NCI-H748 treated with DMSO at 0.1 percent for 48 hours (cell line): ENCODE measurements at places on chromosomes 4 and X.

- DNase-seq = no peak
These were observed 214.7 kb downstream of the CBR4 start for GRCh38 chr4:168795346-168795745.

- DNase-seq = peak; percentile 64
These were observed 42.9 kb upstream of the INTS6L start for GRCh38 chrX:135477576-135477975.

DNA sequence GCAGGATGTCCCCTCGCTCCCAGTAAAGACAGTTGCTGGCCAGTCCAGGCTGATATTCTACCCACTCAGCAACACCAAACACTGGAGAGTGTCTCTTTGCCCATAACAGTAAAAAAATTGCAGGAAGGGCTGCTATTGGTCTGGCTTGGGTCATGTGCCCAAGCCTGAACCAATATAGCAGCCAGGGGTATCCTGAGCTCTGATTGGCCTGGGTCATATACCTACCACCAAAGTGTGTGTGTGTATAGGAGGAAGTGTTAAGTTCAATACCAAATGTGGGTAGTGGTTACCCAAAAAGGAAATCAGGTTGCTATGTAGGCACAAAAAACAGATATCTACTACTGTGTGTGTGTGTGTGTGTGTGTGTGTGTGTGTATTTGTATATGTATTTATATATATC, 373.2 kb downstream of the BCOR start:
- no peak for DNase-seq

- DNase-seq = no peak
These were observed 140.3 kb upstream of the CXCL13 start for GRCh38 chr4:77465271-77465670.

DNA sequence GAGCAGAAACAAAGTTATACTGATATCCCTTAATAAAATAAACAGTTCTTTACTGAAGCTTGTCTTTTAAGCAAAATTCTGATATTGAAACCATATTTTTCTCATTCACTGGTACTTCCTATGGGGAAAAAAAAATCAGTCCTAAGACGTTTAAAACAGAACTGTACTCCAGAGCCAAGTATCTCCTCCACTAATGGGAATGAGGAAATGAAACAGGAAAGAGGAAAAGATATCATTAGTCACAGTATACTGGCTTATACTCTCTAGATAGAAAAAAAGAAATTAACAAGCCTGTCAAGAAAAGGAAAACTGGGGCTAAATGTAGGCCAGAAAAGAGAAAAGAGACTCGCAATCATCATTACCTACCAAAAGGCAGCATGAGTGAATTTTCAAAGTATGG, 252.7 kb downstream of the CENPC start:
- no peak for DNase-seq

- DNase-seq = no peak
These were observed 183.1 kb upstream of the S100G start for GRCh38 chrX:16466640-16467432.

- no peak for DNase-seq
These were observed 48.8 kb upstream of the MAN2B2 start for GRCh38 chr4:6526156-6526555.

DNA sequence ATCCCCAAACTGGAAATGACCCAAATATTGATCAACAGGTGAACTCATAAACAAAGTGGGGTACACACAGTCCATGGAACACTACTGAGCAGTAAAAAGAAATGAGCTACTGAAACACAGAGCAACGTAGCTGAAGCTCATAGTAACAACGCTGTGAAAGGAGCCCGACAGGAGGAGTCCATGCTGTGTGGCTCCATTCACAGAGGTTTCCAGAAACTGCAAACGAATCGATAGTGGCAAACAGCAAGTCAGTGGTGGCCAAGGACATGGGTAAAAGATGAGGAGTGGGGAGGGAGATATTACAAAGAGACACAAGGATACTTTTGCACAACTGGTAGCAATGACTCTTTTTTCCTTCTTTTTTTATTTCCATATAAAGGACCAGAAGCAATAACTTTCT, 90.4 kb downstream of the HAUS3 start:
- no peak for DNase-seq

GRCh38 chr4:43757147-43757546, 691.5 kb downstream of the KCTD8 start:
- no peak for DNase-seq

GRCh38 chr4:123113155-123113554, 190.8 kb upstream of the NUDT6 start:
- DNase-seq = no peak

DNA sequence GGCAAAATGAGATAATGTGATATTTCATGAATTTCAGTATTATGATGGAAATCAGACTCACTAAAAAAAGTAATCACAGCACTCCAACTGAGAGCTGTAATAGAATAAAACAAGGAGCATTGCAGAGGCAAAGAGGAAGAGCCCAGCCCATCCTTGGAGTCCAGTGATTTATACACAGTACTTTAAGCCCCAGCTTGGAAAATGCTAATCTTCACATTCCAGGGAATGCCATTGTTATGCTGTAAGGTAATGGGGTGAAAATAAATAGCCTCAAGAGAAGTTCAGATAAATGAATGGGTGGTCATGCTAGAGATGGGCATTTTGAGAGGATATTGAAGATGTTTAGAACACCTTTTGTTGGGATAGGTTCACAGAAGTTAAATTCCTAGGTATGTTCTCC, 190.3 kb upstream of the TAPT1 start:
- DNase-seq = no peak

DNA sequence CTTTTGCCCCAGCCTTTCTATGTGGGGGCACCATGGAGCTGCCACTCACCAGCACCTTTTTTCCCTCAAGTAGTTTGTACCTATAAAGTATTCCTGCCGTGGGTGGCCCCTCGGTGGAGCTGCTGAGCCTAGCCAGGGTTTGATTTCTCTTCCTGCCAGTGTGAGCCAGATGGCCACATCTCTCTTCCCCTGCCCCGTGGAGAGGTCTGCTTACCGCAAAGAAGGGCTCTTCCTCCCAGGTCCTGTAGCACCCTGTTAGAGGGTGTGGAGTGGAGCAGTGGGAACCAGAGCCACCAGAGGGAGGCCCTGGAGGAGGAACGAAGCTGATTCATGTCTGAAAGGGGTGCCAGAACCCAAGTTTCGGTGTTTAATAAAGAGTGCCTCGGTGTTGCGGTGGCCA, 95.4 kb downstream of the PTTG2 start:
- DNase-seq = no peak

- no peak for DNase-seq
These were observed 752 bp upstream of the FGF5 start for GRCh38 chr4:80265571-80266252.

GRCh38 chr4:26558166-26558895, 25.6 kb upstream of the TBC1D19 start:
- no peak for DNase-seq

DNA sequence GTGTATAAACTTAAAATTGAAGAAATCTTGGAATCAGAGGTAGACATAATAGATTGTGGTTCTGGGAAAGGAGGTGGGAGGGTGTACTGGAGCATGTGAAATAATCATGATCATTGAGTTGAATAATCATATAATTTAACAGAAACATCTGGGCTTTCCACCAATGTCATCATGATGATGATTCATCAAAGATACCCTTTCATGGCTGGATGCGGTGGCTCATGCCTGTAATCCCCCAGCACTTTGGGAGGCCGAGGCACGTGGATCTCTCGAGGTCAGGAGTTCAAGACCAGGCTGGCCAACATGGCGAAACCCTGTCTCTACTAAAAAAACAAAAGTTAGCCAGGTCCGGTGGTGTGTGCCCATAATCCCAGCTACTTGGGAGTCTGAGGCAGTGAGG, 6.7 kb upstream of the RUFY3 start:
- no peak for DNase-seq

GRCh38 chrX:70921709-70922352, 9.1 kb downstream of the SLC7A3 start:
- DNase-seq = no peak

- DNase-seq = no peak
These were observed 177.4 kb upstream of the PPP1R2C start for GRCh38 chrX:42955349-42955748.
